ENCODE measurements at places on chromosomes 16 and 17. TPM values are rescaled to one million over a fixed set of nuclear protein-coding genes. Genes with fewer than 3 reads are reported as not detected.
A peak's percentile ranks its signal among the peaks of the same experiment; 100 is the strongest.

Gene MT4
- total RNA-seq: not detected

Gene CA7
- 188 TPM for total RNA-seq

Gene GGT6
- 214 TPM for total RNA-seq

DNA sequence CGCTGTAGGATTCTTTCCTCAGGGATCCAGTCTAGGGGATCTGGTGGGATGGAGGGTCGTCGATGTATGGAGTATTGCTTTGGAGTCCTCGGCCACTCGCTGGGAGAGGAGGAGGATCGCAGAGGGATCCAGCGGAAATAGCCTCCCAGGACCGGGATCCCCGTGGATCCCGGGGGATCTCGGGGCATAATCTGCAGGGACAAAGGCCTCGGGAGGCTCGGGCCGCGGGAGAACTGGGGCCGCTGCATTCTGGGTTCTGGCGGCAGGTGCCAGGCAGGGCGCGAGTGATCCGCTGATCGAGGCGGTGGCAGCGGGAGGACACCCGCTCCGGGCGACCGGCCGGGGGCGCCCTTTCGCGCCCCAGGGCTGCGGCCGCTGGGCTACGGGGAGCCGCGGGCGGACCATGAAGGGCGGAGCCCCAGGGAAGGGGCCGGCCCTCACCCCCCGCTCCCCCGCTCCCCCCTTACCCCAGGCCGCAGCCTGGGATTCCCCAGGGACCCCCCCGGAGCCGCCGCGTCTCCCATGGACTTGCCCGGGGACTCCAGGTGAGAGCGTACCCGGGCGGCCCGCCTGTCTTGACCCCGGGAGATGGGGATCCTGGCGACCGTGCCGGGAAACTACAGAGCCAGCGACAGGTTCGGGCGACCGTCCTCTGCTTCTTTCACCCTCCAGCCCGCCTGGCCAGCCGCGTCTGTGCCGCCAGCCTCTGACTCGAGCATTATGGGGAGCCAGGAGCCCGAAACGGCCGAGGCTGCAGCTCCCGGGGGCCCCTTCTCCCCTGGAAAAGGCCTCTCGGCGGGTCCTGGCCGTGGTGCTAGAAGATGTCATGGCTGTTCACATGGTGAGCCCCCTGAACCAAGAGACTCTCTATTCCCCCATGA, 604 bp downstream of the PRR14 start:
- H3K27me3 ChIP-seq: no peaks in the 10 kb centered on the region
- H3K27ac ChIP-seq: peak overlapping the region; percentile 97
- peak; percentile 80 for DNase-seq
- peak overlapping the region; percentile 84 for H3K4me3 ChIP-seq
- H3K4me1 ChIP-seq: peaks cover 26% of the 10 kb centered on the region

- no peaks in the 10 kb centered on the region for H3K36me3 ChIP-seq
- no peaks in the 10 kb centered on the region for H3K27me3 ChIP-seq
- peaks cover 11% of the 10 kb centered on the region for H3K4me1 ChIP-seq
- peak overlapping the region; percentile 83 for H3K4me3 ChIP-seq
- peak overlapping the region; percentile 90 for H3K27ac ChIP-seq
Measured at GRCh38 chr17:63623786-63624530, 1.7 kb downstream of the MAP3K3 start.

- no peaks in the 10 kb centered on the region for H3K36me3 ChIP-seq
- no peak overlapping the region for H3K4me3 ChIP-seq
Measured at GRCh38 chr17:1192911-1193699, 13.3 kb upstream of the ABR start.

- H3K4me3 ChIP-seq: no peak overlapping the region
- H3K27me3 ChIP-seq: no peaks in the 10 kb centered on the region
- no peak overlapping the region for H3K27ac ChIP-seq
- H3K4me1 ChIP-seq: no peaks in the 10 kb centered on the region
- no peak for DNase-seq
Measured at GRCh38 chr17:3873862-3874261, 19.0 kb downstream of the CAMKK1 start.

DNA sequence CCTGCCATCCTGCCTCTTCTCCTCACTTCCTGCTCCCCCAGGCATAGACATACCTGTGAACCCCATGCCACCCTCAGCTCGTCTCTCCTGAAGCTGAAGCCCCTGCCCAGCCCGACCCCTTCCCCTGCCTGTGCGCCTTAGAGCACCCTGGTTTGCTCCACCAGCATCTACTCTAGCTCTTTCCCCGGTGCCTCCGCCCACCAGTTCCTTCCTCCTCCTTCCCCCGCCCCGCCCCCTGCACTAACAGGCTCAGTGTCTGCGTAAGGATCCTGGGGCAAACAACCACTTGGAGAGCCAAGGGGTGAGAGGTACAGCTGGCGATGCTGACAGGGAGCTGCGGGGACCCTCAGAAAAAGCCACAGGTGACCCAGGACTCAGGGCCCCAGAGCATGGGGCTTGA, 1.9 kb downstream of the GPR142 start:
- peaks cover 22% of the 10 kb centered on the region for H3K4me1 ChIP-seq
- H3K27ac ChIP-seq: no peak overlapping the region
- no peaks in the 10 kb centered on the region for H3K27me3 ChIP-seq
- peak; percentile 51 for DNase-seq
- H3K36me3 ChIP-seq: no peaks in the 10 kb centered on the region
- H3K4me3 ChIP-seq: no peak overlapping the region

DNA sequence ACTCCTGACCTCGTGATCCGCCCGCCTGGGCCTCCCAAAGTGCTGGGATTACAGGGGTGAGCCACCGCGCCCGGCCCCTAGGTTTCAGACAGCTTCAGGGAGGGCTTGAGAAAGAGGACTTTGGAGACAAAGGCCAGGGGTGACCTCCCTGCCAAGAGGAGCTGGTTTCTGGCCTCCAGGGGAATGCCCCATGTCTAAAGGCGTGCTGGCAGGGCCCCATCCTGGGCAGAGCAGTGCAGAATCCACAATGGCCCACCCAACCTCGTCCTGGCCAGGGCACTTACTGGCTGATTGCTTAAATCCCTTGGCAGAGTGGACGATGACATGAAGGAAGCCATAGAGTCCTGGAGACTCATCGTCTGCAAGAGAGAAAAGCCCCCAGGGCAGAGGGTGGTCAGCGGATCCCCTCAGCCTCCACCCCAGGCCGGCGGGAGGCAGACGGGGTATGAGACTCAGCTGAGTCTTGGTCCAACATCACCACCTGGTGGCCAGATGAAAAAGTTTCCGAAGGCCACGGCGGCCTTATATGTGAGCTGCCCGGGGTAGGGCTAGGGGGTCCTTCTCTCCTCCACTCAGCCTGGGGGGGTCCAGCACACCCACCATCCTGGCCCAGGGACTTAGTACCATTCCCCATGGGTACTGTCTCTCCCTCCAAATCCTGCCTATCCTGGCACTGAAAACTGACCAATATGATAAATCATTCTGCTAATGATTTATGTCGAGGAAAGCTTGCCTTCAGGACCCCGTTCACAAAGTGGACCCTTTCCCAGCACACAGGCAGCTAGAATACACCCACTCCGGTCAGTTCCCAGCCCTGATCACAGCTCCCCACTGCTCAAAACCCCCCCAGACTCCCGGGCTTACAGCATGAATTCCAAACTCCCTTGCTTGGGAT, 59.1 kb downstream of the TIMM22 start:
- H3K4me3 ChIP-seq: no peak overlapping the region
- no peak overlapping the region for H3K27ac ChIP-seq
- peak; percentile 41 for DNase-seq
- no peaks in the 10 kb centered on the region for H3K4me1 ChIP-seq
- no peaks in the 10 kb centered on the region for H3K36me3 ChIP-seq

All from transverse colon (tissue), 4 donors.